ENCODE measurements at places on chromosomes 6 and 20.
A peak's percentile ranks its signal among the peaks of the same experiment; 100 is the strongest.

- DNase-seq: no peak
Observed at GRCh38 chr20:59003836-59004492, 3.1 kb downstream of the CTSZ start.

DNA sequence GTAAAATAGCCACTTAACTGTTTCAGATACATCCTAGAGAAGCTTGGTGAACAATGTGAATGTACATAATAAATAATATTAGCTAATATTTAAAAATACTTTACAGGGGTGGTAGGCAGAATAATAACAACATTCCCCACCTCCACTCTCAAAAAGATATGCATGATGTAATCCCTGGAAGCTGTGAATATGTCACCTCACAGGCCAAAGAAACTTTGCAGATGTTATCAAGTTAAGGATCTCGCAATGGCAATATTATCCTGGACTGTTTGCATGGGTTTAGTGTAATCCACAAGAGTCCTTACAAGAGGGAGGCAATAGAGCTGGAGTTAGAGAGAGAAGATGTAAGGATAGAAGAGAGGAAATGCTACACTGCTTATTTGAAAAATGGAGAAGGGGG lies 7.0 kb upstream of the PTPRK start:
- DNase-seq: no peak

GRCh38 chr6:95917034-95917433 lies 98.7 kb upstream of the FUT9 start:
- no peak for DNase-seq

- no peak for DNase-seq
Observed at GRCh38 chr6:141990840-141991239, 141.9 kb upstream of the GJE1 start.

DNA sequence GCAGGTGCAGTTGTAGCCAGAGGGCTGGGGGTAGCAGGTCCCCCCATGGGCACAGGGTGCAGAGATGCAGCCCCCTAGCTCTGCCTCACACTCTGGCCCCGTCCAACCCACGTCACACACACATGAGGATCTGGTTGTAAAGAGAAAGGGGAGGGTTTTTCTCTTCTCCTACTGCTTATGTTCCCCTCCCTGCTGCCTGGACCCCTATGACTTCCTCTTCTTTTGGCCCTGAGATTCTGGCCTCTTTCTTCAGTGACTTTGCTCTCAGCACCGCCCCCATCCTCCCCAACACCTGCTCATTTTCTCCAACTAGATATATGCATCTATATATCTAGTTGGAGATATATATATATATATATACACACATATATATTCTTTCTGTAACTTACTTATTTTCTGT lies 9.7 kb downstream of the NOTCH4 start:
- no peak for DNase-seq

- DNase-seq: no peak
Observed at GRCh38 chr6:10626154-10626741, 68.2 kb downstream of the C6orf52 start.

DNA sequence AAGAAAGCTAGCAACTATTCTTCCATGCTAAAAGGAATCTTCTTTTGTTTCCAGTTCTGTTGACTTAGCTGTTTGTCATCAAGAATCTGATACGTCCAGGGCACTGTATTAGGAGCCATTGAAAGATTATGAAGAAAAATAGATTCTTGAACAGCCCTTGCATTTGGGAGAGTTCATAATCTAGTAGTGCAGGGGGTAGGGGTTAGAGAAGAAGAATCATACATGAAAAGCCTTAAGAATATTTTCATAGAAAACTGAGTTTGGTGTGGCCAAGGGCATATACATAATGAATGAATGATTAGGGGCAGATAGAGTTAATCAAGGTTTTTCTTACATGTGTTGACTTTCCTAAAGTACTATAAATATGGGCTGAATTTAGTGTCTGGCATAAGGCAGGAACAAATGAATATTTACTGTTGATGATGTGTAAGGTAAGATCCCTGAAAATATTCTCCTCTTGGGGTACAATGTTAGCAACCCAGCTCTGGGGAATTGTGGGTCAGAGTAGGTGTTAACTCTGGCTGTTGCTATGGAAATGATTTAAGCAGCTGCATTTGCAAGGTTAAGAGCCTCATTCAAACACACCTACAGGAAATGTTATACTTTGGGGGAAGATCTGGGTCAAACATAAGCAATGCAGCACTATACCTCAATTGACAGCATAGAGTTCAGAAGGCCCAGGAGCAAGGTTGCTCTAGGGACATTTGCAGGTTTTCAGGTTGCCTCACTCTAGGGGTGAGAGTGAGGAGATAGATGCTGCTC lies 667.3 kb upstream of the CITED2 start:
- no peak for DNase-seq

- no peak for DNase-seq
Observed at GRCh38 chr6:107304421-107305025, 154.8 kb downstream of the PDSS2 start.

- no peak for DNase-seq
Observed at GRCh38 chr6:127277878-127278843, 11.5 kb downstream of the RNF146 start.

GRCh38 chr6:137892271-137892708 lies 25.2 kb downstream of the TNFAIP3 start:
- DNase-seq: no peak

- DNase-seq: no peak
Observed at GRCh38 chr20:19609642-19610223, 148.3 kb upstream of the RIN2 start.

GRCh38 chr20:22684072-22684762 lies 99.8 kb upstream of the FOXA2 start:
- peak; percentile 61 for DNase-seq

GRCh38 chr20:39107741-39108140 lies 145.6 kb downstream of the DHX35 start:
- DNase-seq: no peak

GRCh38 chr6:35300848-35301247 lies 3.2 kb downstream of the DEF6 start:
- no peak for DNase-seq

GRCh38 chr20:63590218-63591146 lies 16.4 kb upstream of the HELZ2 start:
- no peak for DNase-seq

GRCh38 chr20:41537865-41538264 lies 80.3 kb downstream of the CHD6 start:
- no peak for DNase-seq

GRCh38 chr6:13436399-13437217 lies 50.8 kb downstream of the GFOD1 start:
- no peak for DNase-seq

GRCh38 chr6:165222315-165223025 lies 86.9 kb downstream of the C6orf118 start:
- no peak for DNase-seq

GRCh38 chr6:79461205-79461604 lies 76.0 kb downstream of the LCA5 start:
- DNase-seq: no peak

DNA sequence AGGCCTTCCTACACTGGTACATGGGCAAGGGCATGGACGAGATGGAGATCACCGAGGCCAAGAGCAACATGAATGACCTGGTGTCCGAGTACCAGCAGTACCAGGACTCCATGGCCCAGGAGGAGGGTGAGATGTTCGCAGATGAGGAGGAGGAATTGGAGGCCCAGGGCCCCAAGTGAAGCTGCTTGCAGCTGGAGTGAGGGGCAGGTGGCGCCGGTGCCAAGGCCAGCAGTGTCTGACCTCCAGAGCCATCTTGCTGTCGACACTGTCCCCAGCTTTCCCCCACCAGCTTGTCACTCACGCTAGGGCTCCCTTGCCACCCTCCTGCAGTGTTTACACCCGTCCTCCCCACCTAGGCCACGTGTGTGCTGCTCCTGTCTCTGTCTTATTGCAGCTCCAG lies 12.2 kb downstream of the GABRR2 start:
- no peak for DNase-seq

DNA sequence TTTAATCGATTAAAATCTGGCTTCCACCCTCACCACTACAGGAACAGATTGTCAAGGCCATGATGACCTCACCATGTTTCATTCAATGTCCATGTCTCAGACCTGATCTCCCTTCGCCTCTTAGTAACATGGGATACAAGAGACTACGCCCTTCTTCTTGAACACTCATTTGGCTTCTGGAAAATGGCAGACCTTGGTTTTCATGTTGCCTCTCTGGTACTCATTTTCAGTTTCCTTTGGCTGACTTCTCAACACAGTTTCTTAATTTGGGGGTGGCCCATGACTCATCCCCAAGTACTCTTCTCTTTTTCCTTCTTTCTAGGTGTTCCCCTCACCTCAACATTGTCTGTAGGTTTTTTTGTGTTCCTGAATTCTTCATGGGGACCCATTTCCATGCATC lies 22.7 kb downstream of the TMX4 start:
- no peak for DNase-seq

- DNase-seq: no peak
Observed at GRCh38 chr20:61487346-61487996, 235.4 kb downstream of the CDH4 start.

DNA sequence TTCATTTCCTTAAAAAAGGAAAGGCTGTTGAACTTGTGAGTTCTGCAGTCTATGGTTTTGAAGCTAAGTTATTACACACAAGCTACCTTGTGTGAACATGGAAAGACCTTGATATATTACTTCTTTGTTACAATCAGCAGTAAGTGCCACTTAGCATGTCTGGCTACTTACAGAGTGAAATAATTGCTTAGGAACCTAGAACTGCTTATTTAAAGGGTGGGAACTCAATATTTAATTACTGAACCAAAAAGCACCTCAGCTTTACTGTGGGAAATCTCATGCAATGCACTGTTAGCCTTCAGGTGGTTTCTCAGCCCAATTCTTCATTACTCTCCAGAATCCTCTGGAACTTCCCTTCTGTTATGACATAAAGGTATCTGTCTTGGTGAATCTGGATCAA lies 17.9 kb downstream of the PERP start:
- DNase-seq: no peak

- DNase-seq: no peak
Observed at GRCh38 chr20:11376998-11377397, 540.7 kb upstream of the BTBD3 start.

DNA sequence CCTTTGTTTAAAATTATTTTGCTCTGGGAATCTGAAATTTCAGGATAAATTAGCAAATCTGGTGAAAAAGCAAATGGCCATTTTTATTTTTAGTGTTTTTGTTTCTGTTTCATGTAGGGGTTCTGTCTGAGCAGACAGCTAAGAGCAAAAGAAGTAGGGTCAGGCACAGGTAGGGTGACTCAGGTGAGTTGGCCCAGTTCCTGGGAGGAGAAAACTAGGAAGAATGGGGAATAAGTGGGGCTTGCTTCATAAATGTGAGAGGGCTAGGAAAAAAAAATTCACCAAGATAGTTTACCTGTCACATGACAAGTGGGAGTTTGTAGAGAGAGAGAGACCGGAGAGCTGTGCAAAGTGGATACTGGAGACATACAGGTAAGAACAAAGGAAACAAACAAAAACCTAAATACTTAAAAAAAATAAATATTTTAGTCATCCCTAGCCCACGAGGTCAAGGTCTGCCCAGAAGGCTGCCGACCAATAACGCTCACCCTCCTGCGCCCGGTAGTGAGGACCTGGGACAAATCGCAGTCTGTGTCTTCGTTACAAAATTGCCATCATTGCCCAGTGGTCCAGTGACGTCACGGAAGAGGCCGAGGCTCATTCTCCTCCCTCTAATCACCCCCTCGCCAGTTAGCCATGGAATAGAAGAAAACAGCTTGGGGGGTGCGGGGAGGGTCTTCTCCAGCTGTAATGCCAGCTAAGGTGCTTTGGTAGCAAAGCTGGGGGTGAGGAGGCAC lies 2.3 kb downstream of the THBD start:
- DNase-seq: no peak

DNA sequence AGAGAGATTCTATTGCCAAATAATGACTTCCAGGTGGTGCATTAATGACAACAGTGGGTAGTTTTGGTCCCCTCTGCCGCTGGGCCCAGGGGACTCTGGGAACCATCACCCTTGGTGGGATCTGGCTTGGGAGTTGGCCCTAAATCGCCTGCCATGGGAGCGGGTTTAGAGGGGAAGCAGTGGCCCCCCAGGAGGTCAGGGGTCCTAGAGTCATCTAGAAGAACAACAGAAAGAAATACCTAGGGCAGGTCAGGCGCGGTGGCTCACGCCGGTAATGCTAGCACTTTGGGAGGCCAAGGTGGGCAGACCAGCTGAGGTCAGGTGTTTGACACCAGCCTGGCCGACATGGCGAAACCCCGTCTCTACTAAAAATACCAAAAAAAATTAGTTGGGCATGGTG lies 17.8 kb upstream of the ARFGEF2 start:
- DNase-seq: no peak

GRCh38 chr6:161951126-161951525 lies 677.3 kb upstream of the AGPAT4 start:
- no peak for DNase-seq

GRCh38 chr20:57800791-57801430 lies 91.1 kb upstream of the PMEPA1 start:
- DNase-seq: no peak
